ENCODE measurements at places on chromosomes 2 and 18.

DNA sequence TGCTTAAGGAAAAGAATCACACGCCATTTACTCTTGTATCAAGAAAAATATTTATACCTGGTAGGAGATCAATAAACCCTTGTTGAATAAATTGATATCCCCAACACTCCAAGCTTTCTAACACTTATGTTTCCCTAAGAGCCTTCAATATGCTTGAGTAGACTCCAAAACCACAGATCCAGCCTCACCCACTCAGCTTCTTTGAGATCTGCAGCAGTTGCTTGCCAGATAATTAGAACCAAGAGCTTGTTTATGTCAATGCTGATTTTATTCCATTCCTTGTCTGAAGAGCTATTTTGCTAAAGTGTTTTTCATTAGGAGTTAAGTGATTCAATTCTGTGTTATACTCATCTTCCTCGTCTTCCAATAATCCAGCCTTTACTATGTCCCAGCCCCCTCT is 26.3 kb upstream of the CRIM1 start:
- H3K27ac ChIP-seq = no peak overlapping the region
- H3K36me3 ChIP-seq = no peaks in the 10 kb centered on the region
- no peaks in the 10 kb centered on the region for H3K27me3 ChIP-seq
- H3K4me1 ChIP-seq = peaks cover 2% of the 10 kb centered on the region
- H3K4me3 ChIP-seq = no peak overlapping the region

DNA sequence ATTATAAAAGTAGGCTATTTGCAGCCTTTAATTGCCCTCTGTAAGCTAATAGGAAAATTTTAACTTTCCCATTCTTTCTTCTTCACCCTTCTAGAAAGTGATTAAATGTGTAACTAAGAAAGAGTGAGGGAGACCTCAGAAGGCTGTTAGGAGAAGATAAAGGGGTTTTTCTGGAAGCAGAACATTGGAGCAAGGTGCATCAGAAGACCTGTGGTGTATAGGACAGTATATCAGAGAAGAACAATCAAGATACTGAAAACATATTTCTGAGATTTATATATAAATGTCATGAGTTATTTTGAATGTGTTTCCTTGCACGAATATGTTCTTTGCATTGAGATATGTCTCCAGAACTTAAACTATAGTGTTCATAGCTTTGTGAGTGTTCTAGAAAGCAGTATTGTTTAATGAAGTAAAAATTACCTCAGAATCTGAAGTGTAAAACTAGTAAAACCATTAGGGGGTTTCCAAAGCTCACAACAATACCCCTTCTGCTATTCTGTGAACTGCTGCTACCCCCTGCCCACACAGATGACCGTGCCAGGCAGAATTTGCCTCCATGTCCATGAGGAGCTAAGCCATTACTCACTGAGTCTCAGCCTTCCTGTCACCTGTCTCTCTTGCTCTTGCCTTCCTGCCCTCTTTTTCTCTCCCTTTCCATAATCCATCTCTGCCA is 537.9 kb downstream of the EPHA4 start:
- H3K4me1 ChIP-seq = no peaks in the 10 kb centered on the region
- H3K27me3 ChIP-seq = no peaks in the 10 kb centered on the region
- DNase-seq = no peak
- H3K27ac ChIP-seq = no peak overlapping the region
- H3K4me3 ChIP-seq = no peak overlapping the region

DNA sequence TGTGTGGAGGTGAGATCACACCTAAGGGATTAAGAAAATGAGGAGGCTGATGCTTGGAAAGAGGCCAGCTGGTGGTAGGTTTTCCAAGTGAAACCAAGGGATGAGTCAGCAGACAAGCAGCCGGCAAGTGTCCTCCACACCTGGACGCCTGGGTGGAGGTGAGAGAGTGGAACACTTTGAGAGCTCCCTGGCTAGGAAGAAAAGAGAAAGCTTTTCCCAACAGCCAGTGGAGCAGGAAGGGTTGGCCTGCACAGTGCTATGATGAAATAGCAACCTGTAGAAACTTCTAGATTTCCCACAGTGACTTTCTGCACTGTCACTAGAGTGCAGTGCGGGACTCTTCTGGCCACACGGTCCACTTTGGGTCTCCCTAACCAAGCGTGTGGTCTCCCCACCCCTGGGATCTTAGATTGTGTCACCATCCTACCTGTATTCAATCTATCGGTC is 19.6 kb upstream of the IL37 start:
- DNase-seq = no peak
- H3K27me3 ChIP-seq = no peaks in the 10 kb centered on the region

- H3K4me1 ChIP-seq = peaks cover 7% of the 10 kb centered on the region
- H3K36me3 ChIP-seq = no peaks in the 10 kb centered on the region
- DNase-seq = no peak
- no peaks in the 10 kb centered on the region for H3K27me3 ChIP-seq
Measured at GRCh38 chr2:202056611-202057010, 16.4 kb upstream of the KIAA2012 start.

DNA sequence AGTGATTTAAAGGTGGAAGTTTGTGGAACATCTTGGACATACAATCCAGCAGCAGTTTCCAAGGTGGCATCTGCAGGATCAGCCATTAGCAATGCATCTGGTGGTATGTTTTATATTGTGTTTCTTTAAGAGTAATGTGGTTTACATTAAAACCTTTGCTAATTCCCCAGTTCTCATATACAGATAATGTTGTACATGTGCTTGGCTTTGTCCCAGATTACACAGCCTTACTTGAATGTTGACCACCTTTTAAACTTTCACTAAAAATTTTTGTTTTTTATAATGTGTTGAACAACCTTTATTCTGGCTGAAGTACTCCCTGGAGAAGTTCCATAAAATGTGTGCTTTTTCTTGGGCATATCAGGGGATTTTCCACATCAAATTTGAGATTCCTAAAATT is 57.5 kb downstream of the MIB1 start:
- peaks cover 4% of the 10 kb centered on the region for H3K36me3 ChIP-seq
- H3K4me3 ChIP-seq = no peak overlapping the region
- H3K27ac ChIP-seq = no peak overlapping the region
- no peaks in the 10 kb centered on the region for H3K4me1 ChIP-seq
- DNase-seq = no peak

- H3K4me3 ChIP-seq = no peak overlapping the region
- peaks cover 2% of the 10 kb centered on the region for H3K36me3 ChIP-seq
- H3K27ac ChIP-seq = no peak overlapping the region
- no peak for DNase-seq
- no peaks in the 10 kb centered on the region for H3K27me3 ChIP-seq
Measured at GRCh38 chr18:50630895-50631294, 71.0 kb downstream of the MAPK4 start.

DNA sequence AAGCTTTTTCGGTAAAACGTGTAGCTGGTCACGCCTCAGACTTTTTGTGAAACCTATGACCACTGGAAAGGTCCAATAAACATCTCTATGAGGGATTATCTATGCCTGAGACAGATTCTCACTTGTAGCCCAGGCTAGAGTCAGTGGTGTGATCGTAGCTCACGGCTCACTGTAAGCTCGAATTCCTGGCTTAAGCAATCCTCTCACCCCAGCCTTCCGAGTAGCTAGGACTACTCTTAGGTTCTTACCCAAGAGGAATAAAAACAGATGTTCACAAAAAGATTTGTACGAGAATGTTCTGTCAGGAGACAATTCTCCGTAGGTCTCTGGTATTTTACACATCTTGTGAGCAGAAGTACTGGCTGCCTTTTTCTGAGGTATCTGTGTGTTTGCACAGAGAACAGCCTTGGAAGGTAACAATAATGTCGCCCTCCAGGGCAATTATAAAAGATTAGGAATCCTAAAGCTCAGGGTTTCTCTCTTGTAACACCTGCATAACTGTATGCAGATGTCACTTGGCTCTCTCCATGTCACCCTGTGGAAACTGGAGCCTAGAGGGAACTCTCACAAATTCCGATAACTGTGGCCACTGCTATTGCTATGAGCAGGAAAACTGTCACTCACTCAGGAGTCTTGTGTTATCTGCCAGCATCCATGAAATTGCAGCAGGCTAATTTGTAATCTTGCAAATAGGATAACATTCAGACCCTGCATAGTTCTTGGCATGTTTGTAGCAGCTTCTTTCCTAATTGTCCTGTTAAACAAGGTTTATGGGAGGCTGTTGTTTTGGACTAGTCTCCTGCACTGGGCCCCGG is 25.5 kb upstream of the RALBP1 start:
- no peak overlapping the region for H3K4me3 ChIP-seq
- H3K27me3 ChIP-seq = no peaks in the 10 kb centered on the region
- no peak for DNase-seq

GRCh38 chr2:181943411-181944124 is 42.1 kb upstream of the PPP1R1C start:
- no peak for DNase-seq
- H3K27ac ChIP-seq = no peak overlapping the region
- H3K36me3 ChIP-seq = no peaks in the 10 kb centered on the region
- H3K4me3 ChIP-seq = no peak overlapping the region
- H3K4me1 ChIP-seq = no peaks in the 10 kb centered on the region

- H3K36me3 ChIP-seq = no peaks in the 10 kb centered on the region
- no peaks in the 10 kb centered on the region for H3K27me3 ChIP-seq
- no peak overlapping the region for H3K4me3 ChIP-seq
Measured at GRCh38 chr2:239830121-239831000, 194.8 kb downstream of the NDUFA10 start.

GRCh38 chr2:10620481-10620880 is 69.3 kb downstream of the NOL10 start:
- no peak overlapping the region for H3K27ac ChIP-seq
- H3K4me1 ChIP-seq = no peaks in the 10 kb centered on the region
- no peaks in the 10 kb centered on the region for H3K36me3 ChIP-seq
- no peaks in the 10 kb centered on the region for H3K27me3 ChIP-seq

DNA sequence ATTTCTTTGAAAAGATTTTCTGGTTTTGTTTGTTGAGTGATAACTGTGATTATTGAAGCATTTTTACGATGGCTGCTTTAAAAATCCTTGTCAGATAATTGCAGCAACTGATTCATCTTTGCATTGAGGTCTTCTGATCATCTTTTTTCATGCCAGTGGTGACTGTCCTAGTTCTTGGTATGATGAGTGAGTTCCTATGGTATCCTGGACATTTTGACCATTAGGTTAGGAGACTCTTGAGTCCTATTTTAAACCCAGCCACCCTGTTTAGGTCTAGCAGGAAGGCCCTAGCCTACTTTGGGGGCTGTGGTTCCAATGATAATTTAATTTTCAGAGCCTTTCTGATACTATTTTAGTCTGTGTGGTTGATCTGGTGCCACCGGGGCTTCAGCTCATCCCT is 72.7 kb upstream of the REV1 start:
- no peak overlapping the region for H3K4me3 ChIP-seq
- H3K36me3 ChIP-seq = no peaks in the 10 kb centered on the region
- DNase-seq = no peak

DNA sequence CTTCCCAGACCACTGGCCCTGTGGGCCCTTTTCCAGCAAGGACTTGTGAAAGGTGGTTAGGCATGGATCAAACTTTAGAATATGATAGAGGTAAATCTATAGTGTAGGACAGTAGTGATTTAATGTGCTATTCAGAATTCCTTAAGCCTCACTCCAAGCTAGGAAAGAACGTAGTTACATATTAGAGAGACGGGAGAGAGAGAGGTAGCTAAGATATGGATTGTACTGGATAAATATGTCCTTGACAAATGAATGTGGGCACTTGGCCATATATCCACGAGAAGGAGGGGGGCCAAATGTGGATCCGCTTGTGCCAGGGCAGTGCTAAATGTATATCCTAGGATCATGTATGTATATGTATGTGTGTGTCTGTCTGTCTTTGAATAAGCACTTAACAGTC is 6.5 kb downstream of the KCNJ3 start:
- DNase-seq = no peak
- no peaks in the 10 kb centered on the region for H3K36me3 ChIP-seq
- H3K4me3 ChIP-seq = no peak overlapping the region
- no peak overlapping the region for H3K27ac ChIP-seq

DNA sequence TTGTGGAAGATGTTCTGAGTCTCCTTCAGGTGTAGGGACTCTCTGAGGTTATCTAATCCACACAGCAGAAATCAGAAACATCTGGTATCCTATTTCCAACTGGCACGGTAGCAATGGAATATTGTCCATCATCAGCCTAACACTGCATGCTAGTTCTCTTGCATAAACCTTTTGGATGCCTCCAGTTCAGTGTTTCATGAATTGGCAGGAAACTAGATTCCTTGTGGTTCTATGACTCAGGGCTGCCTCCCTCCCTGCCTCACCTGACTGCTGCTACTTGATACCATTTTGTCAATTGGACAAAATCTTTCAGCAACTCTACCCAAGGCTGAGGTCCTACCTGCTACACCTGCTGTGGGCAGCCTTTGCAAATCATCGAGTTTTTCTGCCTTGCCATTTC is 130.9 kb downstream of the TPGS2 start:
- H3K4me1 ChIP-seq = no peaks in the 10 kb centered on the region
- H3K27ac ChIP-seq = no peak overlapping the region
- H3K27me3 ChIP-seq = no peaks in the 10 kb centered on the region
- H3K4me3 ChIP-seq = no peak overlapping the region
- no peak for DNase-seq

- no peaks in the 10 kb centered on the region for H3K36me3 ChIP-seq
- H3K27ac ChIP-seq = no peak overlapping the region
- H3K4me3 ChIP-seq = no peak overlapping the region
- no peaks in the 10 kb centered on the region for H3K27me3 ChIP-seq
- DNase-seq = no peak
- peaks cover 4% of the 10 kb centered on the region for H3K4me1 ChIP-seq
Measured at GRCh38 chr2:16255120-16255519, 314.8 kb downstream of the MYCN start.

GRCh38 chr2:144111437-144111836 is 408.5 kb downstream of the ZEB2 start:
- H3K36me3 ChIP-seq = no peaks in the 10 kb centered on the region
- DNase-seq = no peak
- no peaks in the 10 kb centered on the region for H3K27me3 ChIP-seq
- no peak overlapping the region for H3K27ac ChIP-seq
- H3K4me3 ChIP-seq = no peak overlapping the region

DNA sequence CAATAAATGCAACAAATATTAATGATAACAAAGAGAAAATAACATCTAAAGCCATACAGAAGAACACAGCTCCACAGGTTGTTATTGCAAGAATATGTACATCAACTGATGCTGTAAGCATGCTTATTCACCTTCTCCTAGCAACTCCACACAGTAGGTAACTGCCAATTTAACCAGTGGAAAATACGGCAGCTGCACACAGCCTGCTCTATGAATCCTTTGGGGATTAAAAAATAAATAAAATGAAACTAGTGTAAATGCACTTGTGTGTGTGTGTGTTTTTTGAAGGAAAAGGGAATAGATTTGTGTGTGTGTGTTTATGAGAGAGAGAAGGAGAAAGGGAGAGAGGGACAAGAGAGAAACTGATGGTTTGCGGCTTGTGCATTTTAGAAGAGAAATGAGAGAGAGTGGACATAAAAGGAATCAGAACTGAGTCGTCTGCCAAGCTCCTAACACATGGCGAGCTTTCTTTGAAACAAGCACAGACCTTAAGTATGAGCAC is 96.2 kb upstream of the PDE1A start:
- no peak overlapping the region for H3K27ac ChIP-seq
- H3K4me3 ChIP-seq = no peak overlapping the region
- H3K27me3 ChIP-seq = no peaks in the 10 kb centered on the region
- no peak for DNase-seq
- peaks cover 1% of the 10 kb centered on the region for H3K36me3 ChIP-seq
